ENCODE measurements at places on chromosomes 13 and 19.

- DNase-seq: no peak
Observed at GRCh38 chr13:59398127-59398526, 765.6 kb downstream of the DIAPH3 start.

GRCh38 chr13:94761407-94761806, 49.1 kb upstream of the SOX21 start:
- no peak for DNase-seq

DNA sequence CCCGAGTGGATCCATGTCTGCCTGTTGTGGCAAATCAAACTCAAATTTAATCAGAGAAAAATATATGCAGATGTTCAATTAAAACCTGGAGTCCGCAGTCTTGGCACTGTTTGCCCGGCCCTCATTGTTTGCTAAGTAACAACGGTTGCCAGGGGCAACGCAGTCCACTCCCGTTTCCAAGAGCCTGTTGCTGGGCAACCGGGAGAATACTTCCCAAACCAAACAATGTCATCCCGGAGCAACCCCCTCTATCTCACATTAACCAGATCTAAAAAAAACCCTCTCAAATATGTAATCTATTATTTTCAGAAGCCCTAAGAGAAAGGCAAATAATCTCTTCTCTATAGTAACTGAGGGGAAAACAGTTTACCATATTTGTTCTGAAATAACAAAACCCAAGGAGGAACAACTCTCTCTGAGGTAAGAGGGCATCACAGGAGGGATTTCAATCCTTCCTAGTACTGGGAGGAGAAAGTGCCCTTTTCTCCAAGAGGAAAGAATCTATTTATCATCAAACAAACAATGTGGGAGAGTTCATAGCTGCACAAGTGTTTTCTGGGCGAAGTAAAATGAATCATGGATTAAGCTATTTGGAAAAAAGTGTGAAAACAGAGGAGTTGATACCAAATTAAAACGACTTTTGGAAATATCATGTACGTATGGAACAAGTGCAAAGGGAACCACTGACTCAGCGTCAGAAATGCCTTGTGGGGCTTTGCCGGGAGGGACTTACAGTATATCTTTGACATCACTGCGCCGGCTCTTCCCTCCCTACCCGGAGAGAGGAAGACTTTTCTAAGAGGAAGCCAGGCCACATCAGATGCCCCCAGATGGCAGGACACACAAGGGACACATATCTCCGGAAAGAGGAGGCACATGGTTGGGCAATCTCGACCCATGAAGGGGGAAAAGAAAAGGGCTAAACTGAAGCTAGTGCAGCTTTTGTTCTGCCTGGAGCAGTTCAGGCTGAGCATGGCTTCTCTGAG, 43.3 kb downstream of the RFX2 start:
- no peak for DNase-seq

- DNase-seq: no peak
Observed at GRCh38 chr13:80921541-80921940, 580.6 kb upstream of the SPRY2 start.

GRCh38 chr13:79407349-79407979, 1.4 kb upstream of the RBM26 start:
- no peak for DNase-seq

DNA sequence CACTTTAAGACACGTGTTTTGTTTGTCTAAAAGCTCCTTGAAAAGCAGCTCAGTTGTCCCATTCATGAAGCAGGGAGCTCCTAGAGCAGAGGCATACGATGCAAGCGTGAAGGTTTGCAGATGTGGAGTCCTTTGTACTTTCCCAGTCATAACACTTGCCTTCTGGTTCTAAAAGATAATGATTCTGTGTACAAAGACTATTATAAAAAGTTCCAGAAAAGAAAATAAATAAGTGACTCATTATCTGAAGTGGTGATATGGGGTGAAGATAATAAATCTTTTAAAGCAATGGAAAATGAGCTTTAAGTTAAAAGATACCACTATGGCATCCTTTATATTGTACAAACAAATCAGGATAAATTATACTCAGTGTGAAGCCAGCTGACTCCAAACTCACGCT, 569.9 kb downstream of the MYO16 start:
- DNase-seq: no peak

- no peak for DNase-seq
Observed at GRCh38 chr13:41401366-41401765, 56.0 kb upstream of the RGCC start.

GRCh38 chr13:66378894-66379293, 851.2 kb downstream of the PCDH9 start:
- DNase-seq: no peak

- DNase-seq: no peak
Observed at GRCh38 chr19:39765091-39766076, 13.3 kb upstream of the LEUTX start.

- DNase-seq: no peak
Observed at GRCh38 chr19:8488365-8488764, 14.1 kb downstream of the PRAM1 start.

- DNase-seq: peak; percentile 12
Observed at GRCh38 chr19:15300533-15301197, 31.7 kb downstream of the BRD4 start.

DNA sequence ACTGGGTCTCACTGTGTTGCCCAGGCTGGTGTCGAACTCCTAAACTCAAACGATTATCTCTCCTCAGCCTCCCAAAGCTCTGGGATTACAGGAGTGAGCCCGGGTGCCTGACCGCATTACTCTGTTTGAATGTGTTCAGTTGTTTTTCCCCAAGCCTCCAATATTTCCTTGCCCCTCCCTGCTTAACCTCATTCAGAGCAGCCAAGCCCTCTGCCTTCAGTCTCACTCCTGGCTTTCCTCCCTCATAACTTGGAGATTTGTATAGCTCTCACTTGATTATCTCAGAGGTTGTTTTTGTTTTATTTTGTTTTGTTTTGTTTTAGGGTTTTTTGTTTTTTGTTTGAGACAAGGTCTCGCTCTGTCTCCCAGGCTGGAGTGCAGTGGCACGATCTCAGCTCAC, 11.4 kb downstream of the EPHX3 start:
- no peak for DNase-seq

GRCh38 chr19:19269952-19270694, 3.0 kb downstream of the TM6SF2 start:
- DNase-seq: no peak

GRCh38 chr19:32168606-32169005, 176.8 kb upstream of the ZNF507 start:
- DNase-seq: no peak

- DNase-seq: no peak
Observed at GRCh38 chr13:97548138-97548537, 114.2 kb downstream of the RAP2A start.

- DNase-seq: no peak
Observed at GRCh38 chr13:95608640-95609323, 35.7 kb downstream of the DZIP1 start.

DNA sequence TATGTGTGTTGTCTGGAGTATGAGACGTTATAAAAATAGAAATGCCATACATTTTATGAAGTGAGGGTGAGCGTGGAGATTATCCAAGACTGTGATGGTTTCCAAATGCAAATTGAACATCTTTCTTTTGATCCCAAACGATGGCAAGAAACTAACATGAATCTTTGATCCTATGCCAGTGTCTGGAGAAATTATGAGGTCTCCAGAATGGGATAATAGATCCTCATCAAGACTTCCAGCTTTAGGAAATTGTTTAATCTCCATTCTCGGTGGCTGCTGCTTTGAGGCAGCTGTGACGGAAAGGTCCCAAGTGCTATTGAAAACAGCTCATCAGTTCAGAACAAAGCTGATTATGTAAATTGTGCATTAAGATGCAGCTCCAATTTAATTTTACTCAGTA, 30.8 kb downstream of the CBY2 start:
- no peak for DNase-seq

GRCh38 chr19:50601407-50602088, 33.3 kb upstream of the LRRC4B start:
- DNase-seq: no peak

GRCh38 chr13:112839356-112840105, 129.5 kb upstream of the MCF2L start:
- no peak for DNase-seq

DNA sequence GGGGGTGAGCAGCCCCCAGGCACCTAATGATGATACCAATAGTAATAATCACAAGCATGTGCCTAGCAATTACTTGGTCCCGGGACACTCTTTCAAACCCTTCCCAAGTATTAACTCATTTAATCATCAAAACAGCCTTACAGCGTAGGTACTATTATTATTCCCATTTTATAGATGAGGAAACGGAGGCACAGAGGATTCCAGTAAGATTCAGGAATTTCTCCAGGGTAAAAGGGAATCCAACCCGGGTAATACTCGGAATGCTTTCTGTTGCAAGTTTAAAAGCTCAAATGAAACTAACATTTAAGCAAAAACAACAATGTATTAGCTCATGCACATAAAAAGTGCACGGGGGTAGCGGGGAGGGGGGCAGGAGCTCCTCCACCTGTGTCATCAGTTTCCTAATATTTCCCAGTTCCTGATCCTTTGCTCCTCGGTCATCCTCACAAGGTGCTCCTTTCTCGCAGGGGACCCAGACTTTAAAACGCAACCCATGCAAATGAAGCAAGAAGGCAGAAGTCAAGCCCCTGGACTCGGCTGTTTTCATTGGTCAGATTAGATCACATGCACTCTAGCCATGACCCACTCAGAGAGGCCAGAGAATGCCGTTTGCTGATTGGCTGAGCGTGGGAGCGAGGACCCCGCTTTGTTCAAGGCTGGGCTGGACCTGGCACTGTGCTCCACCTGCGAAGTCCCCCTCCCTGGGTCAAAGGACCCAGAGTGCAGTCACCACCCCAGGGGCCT, 38.3 kb upstream of the C19orf12 start:
- no peak for DNase-seq

DNA sequence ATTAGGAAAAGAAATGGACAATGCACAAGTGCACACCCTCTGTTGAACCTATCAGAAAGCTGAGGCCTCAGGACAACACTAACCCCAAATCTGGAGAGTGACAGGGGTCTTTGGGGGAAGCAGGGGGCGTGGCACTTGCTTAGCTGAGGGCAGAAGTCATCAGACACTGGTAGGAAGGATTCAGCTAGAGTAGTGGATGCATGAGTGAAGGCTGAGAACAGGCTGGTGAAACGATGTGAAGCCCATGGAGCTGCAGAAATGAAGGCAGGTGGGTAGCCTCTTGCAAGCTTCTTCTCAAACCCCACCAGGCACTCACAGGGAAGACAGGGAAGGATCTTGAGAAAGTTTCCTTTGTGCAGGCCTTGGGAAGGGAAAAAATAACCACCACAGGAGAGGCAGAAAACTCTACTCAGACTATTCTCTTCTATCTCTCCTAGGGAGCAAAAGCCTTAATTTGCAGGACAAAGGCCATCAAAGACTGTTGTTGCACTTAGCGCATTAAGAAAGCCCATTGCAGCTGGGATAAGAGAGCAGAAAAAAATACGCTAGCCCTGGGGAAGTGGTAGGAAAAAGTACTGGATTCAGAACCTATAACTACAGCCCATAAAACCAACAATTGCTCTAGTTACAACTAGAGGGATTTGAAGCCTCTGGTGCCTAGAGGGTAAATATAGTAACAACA, 193.3 kb upstream of the ZNF536 start:
- no peak for DNase-seq

GRCh38 chr19:54160854-54161253, 1.3 kb upstream of the LENG1 start:
- no peak for DNase-seq

DNA sequence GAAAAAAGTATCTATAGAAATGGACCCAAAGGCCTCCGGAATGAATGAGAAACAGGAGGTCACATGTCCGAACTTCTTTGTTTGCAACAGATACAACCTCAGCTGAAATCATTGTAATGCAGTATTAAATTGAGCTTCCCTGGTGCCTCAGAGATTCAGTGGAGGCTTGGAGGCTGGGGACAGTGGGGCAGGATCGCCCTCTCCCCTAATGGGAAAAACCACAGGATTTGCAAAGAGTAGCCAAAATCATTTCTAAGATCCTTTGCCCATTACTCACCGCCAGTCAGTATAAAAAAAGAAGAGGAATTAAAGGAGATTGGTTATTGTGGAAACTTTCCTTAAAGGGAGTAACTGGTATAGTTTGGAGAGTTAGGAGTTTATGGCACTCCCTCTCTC, 30.4 kb upstream of the IRS2 start:
- no peak for DNase-seq

GRCh38 chr13:33183431-33184111, 102.0 kb downstream of the STARD13 start:
- DNase-seq: no peak

- no peak for DNase-seq
Observed at GRCh38 chr13:112133499-112134390, 66.8 kb downstream of the SOX1 start.

DNA sequence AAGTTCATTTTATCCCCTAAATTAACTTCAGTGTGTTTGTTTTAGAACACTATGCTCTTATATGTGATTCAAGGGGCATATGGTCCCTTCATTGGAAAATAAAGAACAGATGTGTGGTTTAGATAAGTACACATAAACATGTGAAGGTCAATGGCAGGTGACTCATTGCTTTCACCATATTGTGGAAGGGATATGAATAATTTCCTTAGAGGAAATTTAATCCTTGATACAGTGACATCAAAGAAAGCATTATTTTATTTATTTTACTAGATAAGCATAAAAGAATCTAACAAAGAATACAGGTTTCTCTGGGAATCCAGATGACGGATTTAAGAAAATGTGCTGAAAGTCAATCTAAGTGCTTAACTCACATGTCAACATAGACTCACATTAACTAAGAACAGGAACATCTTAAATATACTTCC, 373.5 kb downstream of the KCTD12 start:
- DNase-seq: no peak

GRCh38 chr19:33267706-33268105, 34.6 kb downstream of the CEBPA start:
- no peak for DNase-seq

- no peak for DNase-seq
Observed at GRCh38 chr13:29508876-29509252, 86.6 kb downstream of the SLC7A1 start.

- no peak for DNase-seq
Observed at GRCh38 chr13:36030670-36031331, 100.4 kb downstream of the DCLK1 start.

GRCh38 chr19:35332817-35333216, 3.8 kb downstream of the CD22 start:
- no peak for DNase-seq

DNA sequence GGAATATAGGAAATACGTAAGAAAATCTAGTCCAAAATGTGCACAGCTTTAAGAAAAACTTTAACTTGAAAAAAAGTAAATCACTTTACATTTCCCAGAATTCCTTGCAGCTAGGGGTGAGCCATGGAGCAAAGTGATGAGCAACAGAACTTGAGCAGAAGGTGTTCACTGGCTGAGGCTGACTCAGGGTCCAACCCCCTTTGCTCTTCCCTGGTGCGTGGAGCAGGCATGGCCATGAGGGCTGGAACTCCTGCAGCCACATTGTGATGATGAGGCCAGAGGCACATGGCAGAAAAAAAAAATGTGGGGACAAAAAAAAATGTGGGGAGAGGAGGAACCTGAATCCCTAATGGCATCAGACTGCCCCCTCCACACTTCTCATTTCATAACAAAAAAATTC, 9.9 kb upstream of the PLA2G4C start:
- DNase-seq: no peak

GRCh38 chr13:99434258-99434788, 66.9 kb upstream of the TM9SF2 start:
- no peak for DNase-seq

- DNase-seq: no peak
Observed at GRCh38 chr19:4722671-4723594, 709 bp downstream of the DPP9 start.

All from SIG-M5 (cell line).